ENCODE measurements at places on chromosomes 2 and 18.

DNA sequence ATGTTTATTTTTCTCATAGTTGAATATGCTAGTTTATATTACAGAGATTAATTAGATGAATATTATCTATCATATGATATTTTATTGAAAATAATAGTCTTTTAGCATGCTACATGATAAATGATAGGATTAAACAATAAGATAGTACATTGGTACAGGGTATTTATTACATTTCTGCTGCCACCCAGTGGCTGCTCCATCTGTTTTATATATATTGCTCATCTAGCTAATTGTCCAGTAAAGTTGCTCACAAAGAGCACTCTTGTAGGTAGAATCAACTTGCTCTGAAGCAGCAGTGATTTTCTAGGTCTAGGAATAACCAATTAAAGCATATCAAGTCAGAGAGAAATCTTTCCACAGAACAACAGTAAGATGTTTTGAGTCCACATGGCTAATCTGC lies 183.3 kb downstream of the ASXL3 start:
- DNase-seq: peak; percentile 54

- no peak for DNase-seq
Observed at GRCh38 chr2:112253261-112253815, 1.5 kb downstream of the ZC3H8 start.

GRCh38 chr18:75246721-75247610 lies 36.4 kb downstream of the TSHZ1 start:
- DNase-seq: no peak

- no peak for DNase-seq
Observed at GRCh38 chr2:117718048-117718447, 96.4 kb upstream of the DDX18 start.

All from RPMI8226 (cell line).